ENCODE measurements at places on chromosomes 5 and 9. TPM values are rescaled to one million over a fixed set of nuclear protein-coding genes. Genes with fewer than 3 reads are reported as not detected.
A peak's percentile ranks its signal among the peaks of the same experiment; 100 is the strongest.

- no peak for DNase-seq
Observed at GRCh38 chr9:35844628-35845270, 15.7 kb downstream of the TMEM8B start.

- no peak for DNase-seq
Observed at GRCh38 chr9:124621371-124622328, 114.5 kb upstream of the NR5A1 start.

- no peak for DNase-seq
Observed at GRCh38 chr9:17165764-17166163, 30.9 kb downstream of the CNTLN start.

DNA sequence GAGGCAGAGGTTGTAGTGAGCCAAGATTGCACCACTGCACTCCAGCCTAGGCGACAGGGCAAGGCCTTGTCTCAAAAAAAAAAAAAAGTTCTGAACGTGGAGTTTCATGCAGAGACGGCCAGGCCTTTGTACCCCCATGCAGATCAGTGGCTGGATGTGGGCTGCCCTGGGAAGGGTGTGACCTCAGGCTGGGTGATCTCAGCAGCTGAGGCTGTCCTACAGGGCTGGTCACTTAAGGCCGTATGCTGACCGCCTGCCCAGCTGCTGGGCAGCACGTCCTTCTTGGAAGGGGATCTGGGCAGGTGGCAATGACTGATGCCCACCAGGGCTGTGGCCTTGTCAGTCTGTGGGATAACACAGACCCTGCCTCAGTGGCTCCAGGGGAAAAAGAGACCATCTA, 37.2 kb upstream of the GRHPR start:
- DNase-seq = no peak

The EPB41L4A gene
- 9.4 TPM for total RNA-seq

The LCP2 gene
- total RNA-seq = 9.3 TPM

The NSMF gene
- 231 TPM for total RNA-seq

- no peak for DNase-seq
Observed at GRCh38 chr5:107516452-107517184, 154.1 kb downstream of the EFNA5 start.

The TMEM215 gene
- 0.75 TPM for total RNA-seq

- DNase-seq = no peak
Observed at GRCh38 chr9:78368236-78368635, 71.3 kb downstream of the PSAT1 start.

The PCDHA5 gene
- total RNA-seq = not detected

The FAM120AOS gene
- 19.9 TPM for total RNA-seq

DNA sequence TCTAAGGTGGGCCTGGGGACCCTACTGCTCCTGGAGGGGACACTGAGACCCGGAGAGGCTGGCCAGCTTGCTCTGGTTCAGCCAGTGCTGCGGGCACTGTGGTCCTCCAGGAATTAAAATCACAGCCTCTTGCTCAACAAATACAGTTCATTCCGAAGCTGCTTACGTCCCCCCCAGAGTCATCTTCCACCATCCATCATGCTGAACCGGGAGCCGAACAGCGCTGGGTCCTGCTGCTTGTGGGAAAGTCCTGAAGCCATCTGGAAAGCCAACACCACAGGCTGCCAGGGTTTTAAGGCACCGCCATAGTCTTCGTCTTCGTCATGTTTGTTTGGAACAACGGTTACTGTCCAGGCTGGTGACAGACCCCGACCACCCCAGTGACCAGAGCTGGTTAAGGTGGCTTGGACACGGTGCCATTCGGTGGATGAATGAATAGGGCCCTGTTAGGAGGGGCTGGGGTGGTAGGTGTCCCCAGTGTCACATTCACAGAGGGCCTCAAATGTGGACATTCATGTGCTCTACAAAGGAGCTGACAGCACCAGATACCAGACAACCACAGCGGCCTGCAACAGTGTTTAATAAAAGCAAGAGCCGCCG, 81.6 kb upstream of the PHYKPL start:
- DNase-seq = no peak

DNA sequence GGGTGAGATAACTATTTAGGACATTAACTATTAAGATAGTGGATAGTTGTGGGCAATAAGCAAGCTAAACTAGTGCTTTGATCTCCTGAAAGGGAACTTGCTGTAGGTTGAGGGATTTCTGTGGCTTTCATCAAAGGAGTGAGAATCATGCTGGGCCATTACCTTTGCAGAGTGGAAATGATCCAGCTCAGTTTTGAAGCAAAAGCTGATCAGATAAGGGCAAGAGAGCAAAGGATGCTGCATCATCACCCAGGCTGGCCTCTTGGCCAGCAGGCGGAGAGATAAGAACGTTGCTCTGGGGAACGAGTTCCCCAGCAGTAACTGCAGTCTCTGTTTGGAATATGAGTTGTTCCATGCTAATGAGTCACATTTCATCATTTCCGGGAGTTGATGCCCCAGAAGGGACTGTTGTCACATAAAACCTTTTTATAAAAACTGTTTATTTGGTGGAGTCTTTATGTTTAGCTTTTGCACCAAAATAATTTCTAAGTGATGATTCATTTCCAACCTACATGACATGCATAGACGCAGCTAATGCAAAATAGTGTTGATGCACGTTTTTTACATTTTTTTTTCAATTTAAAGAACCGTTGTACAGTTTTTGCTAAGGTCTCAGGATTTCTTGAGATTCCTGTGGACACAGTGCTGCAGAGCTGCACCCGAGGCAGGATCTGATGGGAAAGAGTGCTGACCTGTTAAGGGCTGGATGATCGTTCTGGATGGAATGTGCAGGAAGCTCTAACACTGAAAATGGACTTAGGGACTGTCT, 99.3 kb downstream of the ACTBL2 start:
- peak; percentile 71 for DNase-seq

- DNase-seq = peak; percentile 12
Observed at GRCh38 chr5:133367071-133367786, 245.1 kb downstream of the FSTL4 start.

DNA sequence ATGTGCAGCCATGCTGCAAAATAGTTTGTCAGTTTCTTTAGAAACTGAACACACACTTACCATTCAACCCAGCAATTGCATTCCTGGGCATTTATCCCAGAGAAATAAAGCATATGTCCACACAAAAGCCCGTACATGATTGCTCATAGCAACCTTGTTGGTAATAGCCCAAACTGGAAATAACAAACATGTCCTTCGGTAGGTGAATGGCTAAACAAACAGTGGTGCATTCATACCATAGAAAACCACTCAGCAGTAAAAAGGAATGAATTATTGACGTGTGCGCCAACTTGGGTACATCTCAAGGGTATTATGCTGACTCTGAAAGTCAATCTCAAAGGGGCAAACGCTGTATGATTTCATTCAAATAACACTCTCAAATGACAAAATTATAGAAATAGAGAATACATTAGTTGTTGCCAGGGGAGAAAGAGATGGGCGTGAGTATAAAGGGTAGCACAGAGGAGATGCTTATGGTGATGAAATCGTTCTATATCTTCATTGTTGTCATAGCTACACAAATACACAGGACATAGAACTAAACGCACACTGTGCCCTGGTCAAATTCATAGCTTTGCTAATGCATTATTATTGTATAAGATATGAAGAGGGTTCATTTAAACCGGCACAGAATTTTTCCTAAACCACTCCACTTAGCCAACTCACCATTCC, 58.2 kb downstream of the DRD1 start:
- no peak for DNase-seq

DNA sequence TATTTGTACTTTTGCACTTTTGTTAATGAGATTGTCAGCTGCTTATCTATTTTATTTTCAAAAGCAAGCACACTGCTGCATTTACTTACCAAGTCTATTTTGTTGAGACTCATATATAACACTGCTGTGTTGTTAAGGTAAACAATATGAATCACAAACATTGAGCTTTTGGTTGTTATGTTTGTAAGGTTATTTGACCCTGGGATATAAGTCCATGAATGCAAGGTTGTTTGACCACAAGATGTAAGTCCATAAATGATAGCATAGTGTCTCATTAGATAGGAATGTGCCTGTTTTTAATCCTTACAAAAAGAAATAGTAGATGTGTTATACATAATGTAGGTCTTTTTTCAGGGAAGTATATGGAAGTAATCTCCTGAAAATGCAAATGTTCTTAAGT, 845.9 kb downstream of the CDH9 start:
- DNase-seq = no peak

The MYMK gene
- not detected for total RNA-seq

DNA sequence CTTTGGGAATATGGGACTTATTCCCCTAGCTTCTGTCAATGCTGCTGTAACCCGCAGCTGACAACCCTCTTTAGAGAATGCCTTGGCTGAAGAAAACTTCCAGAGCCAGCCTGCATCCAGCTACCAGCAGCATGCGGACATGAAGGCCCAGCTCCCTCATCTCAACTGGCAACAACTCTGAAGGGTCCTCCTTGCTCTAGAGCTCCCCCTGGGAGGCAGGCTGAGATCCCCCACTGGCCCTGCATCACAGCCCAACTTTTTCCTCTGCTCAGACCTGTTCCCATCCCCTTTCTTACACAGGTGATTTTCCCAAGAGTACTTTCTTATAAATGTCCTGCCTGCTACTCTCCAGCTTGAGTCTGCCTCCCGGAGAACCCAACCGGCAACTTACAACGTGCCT, 18.7 kb upstream of the WNT8A start:
- no peak for DNase-seq

GRCh38 chr5:83956386-83956785, 235.7 kb upstream of the HAPLN1 start:
- no peak for DNase-seq

The NR4A3 gene
- 21.3 TPM for total RNA-seq

The PAEP gene
- not detected for total RNA-seq

DNA sequence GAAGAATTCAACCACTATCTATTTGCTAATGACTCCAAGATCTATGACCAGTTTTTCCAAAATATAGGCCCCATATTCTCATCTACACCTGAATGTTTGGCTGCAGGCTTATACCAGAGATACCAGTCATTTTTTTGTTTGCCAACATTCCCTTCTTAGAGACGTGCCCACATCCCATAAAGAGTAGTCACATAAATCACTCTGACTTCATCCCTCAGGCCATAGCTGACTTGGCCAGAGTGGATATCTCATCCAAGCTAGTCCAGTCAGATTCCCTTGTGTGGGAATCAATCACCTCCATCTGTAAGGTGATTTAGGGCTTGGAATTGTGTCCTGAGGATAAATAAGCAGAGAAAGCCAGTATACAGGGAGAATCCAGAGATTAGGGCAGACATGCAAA, 124.3 kb upstream of the SLC24A2 start:
- no peak for DNase-seq

GRCh38 chr5:91090995-91091394, 292.1 kb downstream of the ARRDC3 start:
- no peak for DNase-seq

DNA sequence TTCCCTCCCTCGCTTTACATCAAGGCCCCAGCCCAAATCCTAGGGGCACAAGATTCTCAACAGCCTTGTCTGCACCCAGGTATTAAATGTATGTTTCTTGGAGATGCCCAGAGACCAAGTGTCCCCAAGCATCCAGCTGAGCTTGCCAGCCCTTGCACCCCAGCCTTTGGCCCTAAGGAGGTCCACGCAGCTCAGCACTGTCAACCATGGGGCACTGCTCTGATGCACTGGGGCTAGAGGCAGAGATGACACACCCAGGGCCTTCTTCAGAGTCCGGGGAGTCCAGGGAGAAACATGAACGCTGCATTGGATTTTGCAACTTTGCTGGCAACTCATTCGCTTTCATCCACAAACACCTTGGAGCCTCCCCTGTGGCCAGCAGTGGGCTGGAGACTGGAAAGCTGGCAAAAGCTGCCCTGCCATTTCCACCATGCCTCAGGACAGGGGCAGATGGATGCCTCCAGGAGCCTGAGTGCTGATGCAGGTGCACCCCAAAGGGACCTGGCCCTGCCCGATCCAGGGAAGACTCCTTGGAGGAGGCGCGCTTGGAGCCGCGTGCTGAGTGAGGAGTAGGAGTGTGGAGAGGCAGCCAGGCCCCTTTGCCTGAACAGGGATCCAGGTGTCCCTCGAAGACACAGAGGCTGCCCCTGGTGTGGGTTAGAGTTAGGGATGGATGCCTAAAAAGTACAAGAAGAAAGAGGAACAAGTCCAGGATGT, 19.3 kb downstream of the PAEP start:
- DNase-seq = no peak

DNA sequence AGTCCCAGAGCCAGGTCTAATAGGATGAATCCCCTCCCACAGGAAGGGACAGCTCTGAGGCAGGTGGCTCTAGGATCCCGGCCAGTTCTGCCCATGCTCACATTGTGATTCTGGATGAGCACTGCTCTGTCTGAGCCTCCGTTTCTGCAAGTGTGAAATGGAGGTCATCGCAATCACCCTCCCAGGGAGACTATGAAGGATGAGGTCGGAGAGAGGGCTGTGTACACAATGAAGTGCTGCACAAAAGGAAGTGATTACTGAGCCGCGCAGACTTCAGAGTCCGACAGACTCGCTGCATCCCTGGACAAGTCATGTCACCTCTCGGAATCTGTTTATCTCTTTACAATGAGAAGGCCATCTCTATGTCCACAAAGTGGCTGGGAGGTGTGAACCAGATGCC, 21.7 kb downstream of the LHX6 start:
- DNase-seq = no peak

GRCh38 chr5:38187532-38187931, 70.8 kb upstream of the EGFLAM start:
- no peak for DNase-seq

DNA sequence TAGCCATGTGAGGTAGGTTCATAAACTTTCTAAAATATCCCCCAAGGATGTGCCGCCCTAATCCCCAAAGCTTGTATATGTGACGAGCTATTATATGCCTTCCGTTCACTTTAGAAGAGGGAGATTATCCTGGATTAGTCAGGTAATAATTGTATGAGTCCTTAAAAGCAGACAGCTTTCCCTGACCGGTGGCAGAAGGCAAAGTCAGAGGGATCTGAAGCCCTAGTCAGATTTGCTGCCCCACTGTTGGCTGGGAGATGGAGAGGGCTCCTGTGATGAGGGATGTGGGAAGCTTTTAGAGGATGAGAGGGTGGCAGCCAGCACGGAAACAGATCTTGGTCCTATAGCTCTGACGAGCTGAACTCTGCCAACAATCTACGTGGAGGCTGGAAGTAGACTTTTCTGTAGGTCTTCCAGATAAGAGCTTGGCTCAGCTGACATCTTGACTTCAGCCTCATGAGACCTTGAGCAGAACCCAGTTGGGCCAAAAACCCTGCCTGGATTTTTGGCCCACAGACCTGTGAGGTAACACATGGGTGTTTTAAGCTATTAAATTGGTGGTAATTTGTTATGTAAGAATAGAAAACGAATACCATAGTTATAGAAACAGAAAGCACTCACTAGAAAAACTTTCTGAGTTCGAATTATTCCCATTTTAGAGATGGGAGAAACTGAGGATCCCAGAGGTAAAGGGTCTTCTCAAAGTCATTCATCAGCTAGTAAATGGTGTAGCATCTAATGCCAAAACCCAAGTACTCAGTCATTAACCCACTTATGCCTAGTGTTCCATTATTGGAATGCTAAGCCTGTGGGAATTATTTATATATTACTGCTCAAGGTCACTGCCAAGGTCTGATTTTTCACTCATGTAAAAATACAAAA, 48.9 kb downstream of the SH3PXD2B start:
- no peak for DNase-seq
